ENCODE measurements at places on chromosomes 3 and 15.

DNA sequence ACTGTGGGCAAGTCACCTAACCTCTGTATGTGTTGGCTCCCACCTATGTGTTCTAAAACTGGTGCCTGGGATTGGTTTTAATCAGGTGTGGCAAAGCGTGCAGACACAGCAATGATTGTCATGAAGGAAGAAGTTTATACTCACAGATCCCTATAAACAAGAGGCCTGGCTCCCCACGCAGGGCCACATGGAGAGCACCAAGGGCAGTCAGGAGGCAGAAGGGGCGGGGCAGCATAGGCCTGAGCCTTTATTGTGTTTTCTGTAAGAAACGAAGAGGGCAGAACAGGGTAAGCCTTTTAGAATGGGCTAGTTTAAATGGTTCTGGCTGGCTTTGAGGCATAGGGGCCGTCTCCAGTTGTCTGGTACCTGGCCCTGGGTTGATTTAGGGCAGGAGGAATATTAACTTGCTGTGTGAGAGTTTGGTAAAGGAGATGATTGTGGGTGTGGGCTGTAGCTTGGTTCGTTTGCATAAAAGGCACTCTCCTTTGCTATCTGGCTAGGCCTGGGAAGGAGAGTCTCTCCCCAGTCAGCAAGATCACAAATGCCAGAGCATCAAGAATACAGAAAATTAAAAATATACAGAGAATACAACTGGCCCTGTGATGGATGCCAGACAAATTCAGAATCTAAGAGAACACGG lies 2.2 kb upstream of the FBXW12 start:
- no peak for DNase-seq

- DNase-seq: no peak
These were observed 227.8 kb upstream of the CTNNB1 start for GRCh38 chr3:40971191-40972168.

DNA sequence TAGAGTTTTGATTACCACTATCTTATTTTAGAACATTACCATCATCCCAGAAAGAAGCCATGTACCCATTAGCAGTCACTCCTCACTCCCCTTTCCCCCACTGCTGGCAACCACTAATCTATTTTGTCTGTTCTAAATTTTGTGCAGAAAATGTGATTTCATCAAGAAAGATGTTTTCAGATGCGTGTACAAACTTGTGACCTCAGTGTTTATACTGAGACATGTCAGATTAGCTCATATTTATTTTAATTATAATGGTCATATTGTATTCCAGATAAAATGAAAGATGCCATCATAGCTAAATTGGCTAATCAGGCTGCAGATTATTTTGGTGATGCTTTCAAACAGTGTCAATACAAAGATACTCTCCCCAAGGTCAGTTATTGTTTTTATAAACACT lies 27.8 kb downstream of the PDCD6IP start:
- DNase-seq: no peak

DNA sequence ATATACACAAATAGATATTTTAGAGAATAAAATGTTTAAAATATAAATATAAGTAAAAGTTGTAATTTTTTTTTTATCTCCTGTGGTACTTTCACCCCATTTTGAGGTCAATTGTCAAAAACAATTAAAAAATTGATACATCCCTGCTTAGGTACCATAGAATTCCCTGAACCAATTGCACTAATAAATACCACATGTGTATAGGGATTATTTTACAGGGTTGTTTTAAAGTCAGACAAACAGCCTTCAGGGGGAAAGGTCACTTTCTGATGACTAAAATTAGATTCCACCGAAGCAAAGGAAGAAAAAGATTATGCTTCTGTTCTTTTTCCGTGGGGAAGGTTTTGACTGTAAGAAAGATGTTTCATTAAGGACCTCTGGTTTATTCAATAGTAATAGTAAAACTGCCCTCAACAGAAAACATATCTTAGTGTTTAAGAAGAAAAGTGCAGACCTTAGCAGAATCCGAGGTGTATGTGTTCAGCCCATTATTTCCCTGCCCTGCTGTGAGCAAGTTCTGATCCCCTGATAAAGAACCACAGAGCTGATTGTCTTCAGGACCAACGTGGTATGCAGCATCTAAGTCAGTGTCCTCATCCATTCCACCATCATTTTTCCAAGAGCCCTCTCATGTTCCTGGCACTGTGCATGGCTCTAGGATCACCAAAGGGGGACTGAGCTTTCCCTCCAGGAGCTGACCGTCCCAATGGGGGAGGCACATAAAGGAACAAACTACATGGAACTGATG lies 132.9 kb upstream of the IL12A start:
- DNase-seq: no peak

- no peak for DNase-seq
These were observed 246.5 kb downstream of the PDZRN3 start for GRCh38 chr3:73378207-73378606.

DNA sequence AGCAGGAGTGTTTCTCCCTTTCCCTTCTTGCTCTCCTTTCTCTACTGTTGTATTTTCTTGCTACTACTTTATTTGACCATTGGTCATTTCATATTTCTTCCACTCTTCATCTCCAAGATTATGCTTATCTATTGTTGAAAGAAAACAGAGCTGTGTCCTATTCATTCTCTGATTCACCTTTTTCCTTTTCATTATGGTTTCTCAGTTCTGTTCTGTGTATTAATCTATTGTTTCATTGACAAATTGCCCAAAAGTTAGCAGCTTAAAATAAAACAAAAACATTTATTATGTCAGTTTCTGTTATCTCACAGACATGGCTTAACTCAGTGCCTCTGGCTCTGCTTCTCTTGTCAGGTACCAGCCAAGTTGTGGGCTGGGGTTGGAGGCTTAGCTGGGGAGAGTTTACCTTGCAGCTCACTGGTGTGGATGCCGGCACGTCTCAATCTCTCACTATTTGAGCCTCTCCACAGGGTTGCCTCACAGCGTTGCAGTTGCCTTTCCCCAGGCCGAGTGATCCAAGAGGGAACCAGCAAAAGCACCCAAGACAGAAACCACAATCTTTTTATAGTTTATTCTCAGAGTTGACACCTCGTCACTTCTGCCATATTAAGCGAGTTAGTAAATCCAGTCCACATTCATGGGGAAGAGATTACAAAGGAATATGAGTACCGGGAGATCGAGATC lies 36.9 kb upstream of the FILIP1L start:
- no peak for DNase-seq

- DNase-seq: no peak
These were observed 387.9 kb downstream of the ZIC1 start for GRCh38 chr3:147797095-147797494.

- DNase-seq: no peak
These were observed 112.6 kb upstream of the NEO1 start for GRCh38 chr15:72939514-72940228.

GRCh38 chr3:12541625-12542024 lies 3.7 kb downstream of the MKRN2OS start:
- DNase-seq: no peak

GRCh38 chr15:69143756-69144436 lies 16.5 kb upstream of the GLCE start:
- DNase-seq: no peak

- DNase-seq: no peak
These were observed 15.0 kb upstream of the SRP14 start for GRCh38 chr15:40053831-40054604.

DNA sequence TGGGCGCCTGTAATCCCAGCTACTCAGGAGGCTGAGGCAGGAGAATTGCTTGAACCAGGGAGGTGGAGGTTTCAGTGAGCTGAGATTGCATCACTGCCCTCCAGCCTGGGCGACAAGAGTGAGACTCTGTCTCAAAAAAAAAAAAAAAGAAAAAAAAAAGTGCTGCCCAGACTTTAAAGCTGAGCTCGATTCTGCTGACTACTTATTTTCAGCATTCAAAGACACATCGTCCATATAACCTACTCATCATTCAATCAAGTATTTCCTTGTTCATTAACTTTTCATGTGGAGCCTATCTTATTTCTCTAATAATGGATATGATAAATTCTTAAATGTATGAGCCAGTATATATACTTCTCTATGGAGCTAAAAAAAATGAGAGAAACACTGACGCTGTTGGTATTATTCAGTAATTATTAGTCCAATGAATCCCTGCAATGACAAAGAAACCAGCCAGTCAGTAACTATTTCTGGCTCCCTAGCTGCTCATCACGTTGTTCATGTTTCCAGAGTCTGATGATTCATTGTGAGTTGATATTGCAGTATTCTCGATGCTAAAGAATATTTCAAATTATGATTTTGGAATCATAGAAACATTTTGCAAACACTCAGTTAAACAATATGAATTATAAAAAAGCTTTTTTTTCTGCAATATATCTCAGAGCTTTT lies 111.9 kb downstream of the RAP2B start:
- no peak for DNase-seq

- no peak for DNase-seq
These were observed 140.8 kb downstream of the SMAD6 start for GRCh38 chr15:66842710-66843441.

GRCh38 chr15:77856705-77857346 lies 220.7 kb downstream of the TBC1D2B start:
- DNase-seq: no peak

- no peak for DNase-seq
These were observed 117.4 kb upstream of the LPP start for GRCh38 chr3:188036375-188037194.

DNA sequence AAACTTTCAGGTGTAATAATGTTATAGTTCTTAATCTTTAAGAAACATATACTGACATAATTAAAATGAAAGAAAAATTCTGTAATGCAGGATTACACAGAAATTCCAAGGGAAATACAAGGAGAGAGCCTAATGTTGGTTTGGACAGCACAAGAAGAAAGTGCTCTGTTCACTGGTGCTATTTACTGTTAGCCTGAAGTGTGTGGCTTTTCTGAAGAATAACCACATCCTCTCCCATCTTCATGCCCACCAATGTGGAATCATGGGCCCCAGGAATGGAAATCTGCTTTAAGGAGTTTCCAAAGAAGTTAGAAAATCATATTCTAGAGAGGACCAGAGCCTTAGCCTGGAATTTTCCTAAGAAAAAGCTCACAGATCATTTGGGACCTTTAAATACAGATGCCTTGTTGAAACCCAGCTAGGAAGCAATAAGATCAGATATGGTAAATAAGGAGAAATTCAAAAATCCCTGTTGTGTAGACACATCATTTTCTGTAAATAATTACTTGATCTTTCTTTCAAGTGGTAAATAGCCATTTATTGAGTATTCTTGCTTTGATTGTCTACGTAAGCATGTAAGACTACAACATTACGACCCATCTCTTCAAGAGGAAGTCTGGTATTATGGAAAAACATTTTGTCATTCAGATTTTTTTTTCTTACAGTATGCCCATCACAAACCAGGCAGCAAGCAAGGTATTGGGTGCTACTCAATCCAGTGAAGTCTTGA lies 10.3 kb upstream of the USP50 start:
- no peak for DNase-seq

GRCh38 chr15:97977734-97978133 lies 17.2 kb downstream of the ARRDC4 start:
- DNase-seq: no peak

DNA sequence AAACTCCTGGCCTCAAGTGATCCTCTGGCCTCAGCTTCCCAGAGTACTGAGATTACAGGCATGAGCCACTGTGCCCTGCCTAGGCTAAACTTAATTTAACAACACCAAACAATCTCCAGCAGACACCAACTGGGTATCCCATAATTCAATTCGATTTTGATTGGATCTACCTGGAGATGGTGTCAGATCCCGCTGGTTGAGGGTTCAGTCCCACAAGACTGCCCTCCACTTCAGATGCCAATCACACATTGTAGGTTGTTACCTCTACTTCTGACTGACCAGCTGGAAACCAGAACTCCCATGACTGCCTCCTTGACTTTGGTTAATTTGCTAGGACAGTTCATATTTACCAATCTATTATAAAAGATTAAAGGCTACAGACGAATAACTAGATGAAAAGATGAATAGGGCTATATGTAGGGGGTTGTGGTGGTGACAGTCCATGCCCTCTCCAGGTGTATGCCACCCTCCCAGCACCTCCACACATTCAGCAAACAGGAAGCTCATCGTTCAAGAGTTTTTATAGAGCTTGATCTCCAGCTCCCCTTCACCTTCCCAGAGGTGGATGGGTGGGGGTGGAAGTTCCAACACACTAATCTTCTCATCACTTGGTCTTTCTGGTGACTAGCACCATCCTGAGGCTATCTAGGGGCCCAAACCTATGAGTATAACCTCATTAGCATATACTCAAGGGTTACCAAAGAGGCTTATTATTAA lies 9.3 kb downstream of the B2M start:
- no peak for DNase-seq

DNA sequence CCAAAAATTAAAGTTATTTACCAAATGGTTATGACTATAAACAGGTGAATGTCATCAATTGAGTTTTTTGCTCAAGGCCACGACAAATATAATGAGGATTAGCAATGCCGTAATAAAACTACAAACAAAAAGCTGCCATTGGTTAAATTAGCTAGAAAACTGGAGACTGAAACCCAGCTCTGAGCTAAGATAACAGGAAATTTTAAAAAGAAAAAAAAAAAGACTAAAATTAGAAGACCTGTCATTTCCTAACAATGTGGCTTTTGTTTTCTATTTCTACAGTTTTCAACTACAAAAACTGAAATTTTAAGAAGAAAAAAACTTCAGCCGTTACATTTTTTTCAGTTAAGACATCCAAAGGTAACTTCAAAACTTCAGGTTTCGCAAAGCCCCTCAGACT lies 9.7 kb downstream of the SLC12A6 start:
- DNase-seq: no peak

- no peak for DNase-seq
These were observed 443 bp upstream of the NR2F2 start for GRCh38 chr15:96330064-96330449.

GRCh38 chr3:62558549-62559112 lies 185.3 kb upstream of the FEZF2 start:
- DNase-seq: no peak

DNA sequence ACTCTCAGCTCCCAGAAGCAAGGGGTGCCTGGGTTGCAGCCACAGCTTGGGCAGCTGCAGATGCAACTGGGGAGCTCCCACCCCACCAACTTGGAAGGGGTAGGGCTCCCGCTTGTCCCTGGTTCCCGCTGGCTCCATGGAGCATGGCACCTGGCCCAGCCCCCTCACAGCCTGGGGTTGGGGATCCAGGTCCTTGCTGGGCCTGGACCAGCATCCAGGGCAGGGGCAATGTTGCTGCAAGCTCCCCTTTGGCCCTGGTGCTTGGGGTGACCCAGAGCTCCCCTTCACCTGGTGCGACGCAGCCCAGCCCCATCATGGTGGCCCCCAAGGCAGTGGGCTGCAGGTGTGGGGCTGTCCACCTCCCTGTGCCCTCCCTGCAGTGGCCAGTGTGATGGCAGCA lies 99.6 kb upstream of the FRMD4B start:
- no peak for DNase-seq

DNA sequence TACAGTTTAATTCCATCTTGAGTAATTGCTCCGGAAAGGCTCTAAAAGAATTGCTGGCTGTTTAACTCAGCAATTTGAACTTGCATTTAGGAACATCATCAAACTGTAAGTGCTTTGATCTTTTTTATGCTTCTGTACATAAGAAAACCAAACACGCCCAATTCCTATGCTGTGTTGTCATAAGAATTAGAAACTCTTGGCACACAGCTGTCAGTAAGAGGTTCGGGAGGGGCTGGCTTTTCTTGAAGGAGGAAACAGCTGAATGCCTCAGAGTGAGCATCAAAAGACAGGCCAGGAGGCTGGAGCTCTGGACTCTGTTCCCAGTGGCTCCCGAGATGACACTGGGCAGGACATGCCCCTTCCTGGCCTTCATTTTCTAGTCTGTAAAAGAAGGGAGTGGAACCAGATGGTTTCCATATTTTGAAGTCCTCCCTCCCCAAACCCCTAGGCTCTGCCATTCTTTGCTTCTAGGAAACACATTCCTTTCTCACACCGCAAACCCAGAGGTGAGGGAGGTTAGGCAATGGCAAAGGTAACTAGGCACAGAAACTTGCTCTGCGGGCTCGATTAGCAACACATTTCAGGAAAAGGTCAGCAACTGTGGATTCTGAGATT lies 73.7 kb upstream of the DLG1 start:
- DNase-seq: no peak

GRCh38 chr3:51975852-51976549 lies 1.1 kb downstream of the ABHD14A start:
- no peak for DNase-seq

Data from activated CD8-positive, alpha-beta memory T cell treated with anti-CD3 and anti-CD28 coated beads for 1 hour (primary cell).